ENCODE measurements at places on chromosomes 4 and X. TPM values are rescaled to one million over a fixed set of nuclear protein-coding genes. Genes with fewer than 3 reads are reported as not detected.

The FAT1 gene
- total RNA-seq = 67.8 TPM

The SPARCL1 gene
- 482 TPM for total RNA-seq

The CPLX1 gene
- total RNA-seq = 9.4 TPM

The GPR82 gene
- 0.53 TPM for total RNA-seq

The ODAPH gene
- total RNA-seq = not detected

The ZDHHC15 gene
- 3.2 TPM for total RNA-seq

The SHROOM4 gene
- 19.0 TPM for total RNA-seq

The CRMP1 gene
- 0.44 TPM for total RNA-seq

The TIGD4 gene
- total RNA-seq = 0.12 TPM

The TIMM8A gene
- 21.3 TPM for total RNA-seq

The TMEM271 gene
- total RNA-seq = not detected

The SMS gene
- 49.0 TPM for total RNA-seq

The INTU gene
- 5.3 TPM for total RNA-seq

The ACE2 gene
- 17.2 TPM for total RNA-seq

The GLOD5 gene
- not detected for total RNA-seq

The ATP1B4 gene
- not detected for total RNA-seq

The TRIM60 gene
- total RNA-seq = not detected

The RAB33B gene
- total RNA-seq = 6.6 TPM

The RIPPLY1 gene
- not detected for total RNA-seq

The GABRE gene
- total RNA-seq = 14.7 TPM

The PCDH7 gene
- total RNA-seq = 1.5 TPM

The FGG gene
- total RNA-seq = 0.24 TPM

The SLC25A43 gene
- total RNA-seq = 8.0 TPM

The GABRG1 gene
- total RNA-seq = not detected

The RPS6KA6 gene
- total RNA-seq = 2.2 TPM

The GAB3 gene
- total RNA-seq = 18.1 TPM

The LDB2 gene
- 30.3 TPM for total RNA-seq

The TMEM255A gene
- 0.42 TPM for total RNA-seq

The ADAM29 gene
- total RNA-seq = not detected

The CT83 gene
- not detected for total RNA-seq

The ARHGAP36 gene
- 0.32 TPM for total RNA-seq

The GYPE gene
- total RNA-seq = 1.3 TPM

The HERC5 gene
- total RNA-seq = 3.7 TPM

The CXCR3 gene
- total RNA-seq = 0.24 TPM

The NHSL2 gene
- total RNA-seq = 8.8 TPM

The AMTN gene
- not detected for total RNA-seq

The ZNF674 gene
- total RNA-seq = 2.7 TPM

The SMIM31 gene
- total RNA-seq = not detected

The XAGE2 gene
- not detected for total RNA-seq

The KCND1 gene
- total RNA-seq = 0.99 TPM

The CT45A10 gene
- total RNA-seq = not detected

The ZNF630 gene
- 2.8 TPM for total RNA-seq

The YY2 gene
- 0.79 TPM for total RNA-seq

The LONRF3 gene
- 5.5 TPM for total RNA-seq

The DCAF4L1 gene
- total RNA-seq = 0.15 TPM

The RPL36A gene
- total RNA-seq = 98.2 TPM

The TMPRSS11F gene
- not detected for total RNA-seq

The IL2RG gene
- total RNA-seq = 1.8 TPM

The GJB1 gene
- total RNA-seq = not detected

The MED14 gene
- 28.3 TPM for total RNA-seq

The NKX6-1 gene
- not detected for total RNA-seq

The KLKB1 gene
- 0.85 TPM for total RNA-seq

Data from left cardiac atrium (tissue), 4 donors.